Stimulated activated CD8-positive, alpha-beta memory T cell treated with anti-CD3 and anti-CD28 coated beads, Interleukin-7, amount 100 ng/mL, for 24 hours (primary cell): ENCODE measurements at places on chromosomes 7 and 10.

DNA sequence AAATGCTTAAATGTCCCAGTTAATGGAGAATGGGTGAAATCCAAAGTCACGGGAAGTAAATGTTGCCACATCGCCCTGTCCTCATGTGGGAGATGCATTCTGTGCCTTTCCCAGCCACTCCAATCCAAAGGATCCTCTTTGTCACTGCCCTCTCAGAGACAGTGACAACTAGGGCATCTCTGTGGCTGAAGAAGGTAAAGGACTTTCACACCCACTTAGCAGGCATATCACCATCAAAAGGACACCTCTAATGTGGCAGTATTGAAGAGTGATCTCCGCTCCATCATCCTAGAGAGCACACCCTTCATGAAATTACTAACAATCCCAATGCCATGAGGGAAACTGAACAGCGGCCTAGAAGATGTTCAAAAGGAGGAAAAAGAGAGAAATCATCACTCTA is 13.6 kb downstream of the ATXN7L1 start:
- no peak for DNase-seq

DNA sequence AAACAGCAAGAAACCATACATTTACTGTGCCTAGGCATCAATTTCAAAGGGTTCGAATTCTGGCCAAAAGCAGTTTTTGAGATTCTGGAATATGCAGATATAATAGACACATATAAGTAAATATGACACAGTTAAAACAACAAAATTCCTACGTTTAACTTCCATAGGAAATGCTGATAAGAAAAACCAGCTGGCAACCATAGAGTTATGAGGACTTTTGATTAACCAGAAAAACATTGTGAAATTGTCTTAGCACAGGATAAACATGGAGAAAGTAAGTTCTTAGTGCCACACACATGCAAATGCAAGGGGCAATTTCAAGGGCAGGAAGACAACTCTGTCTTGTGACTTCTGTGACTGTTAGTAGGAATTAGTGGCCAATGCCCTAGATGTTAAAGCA is 702.1 kb downstream of the TNS3 start:
- DNase-seq = no peak

DNA sequence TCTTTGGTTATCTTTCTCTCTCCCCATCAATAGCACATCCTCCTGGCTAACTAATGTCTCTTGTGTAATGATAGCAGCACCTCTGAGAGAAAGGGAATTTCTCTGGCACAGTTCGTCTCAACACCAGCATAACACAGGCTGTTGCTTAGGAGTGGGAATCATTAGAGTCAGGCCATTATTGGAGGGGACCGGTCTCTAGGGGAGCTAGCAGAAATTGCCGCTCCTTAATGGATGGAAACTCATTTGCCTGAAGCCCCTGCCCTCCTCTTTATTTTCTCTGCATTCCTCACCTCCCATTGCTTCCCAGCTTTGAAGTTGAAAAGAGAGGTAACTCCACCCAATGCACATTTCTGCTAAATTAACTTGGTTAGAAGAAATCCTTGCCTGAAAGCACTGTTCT is 11.9 kb downstream of the LRRC4 start:
- no peak for DNase-seq

DNA sequence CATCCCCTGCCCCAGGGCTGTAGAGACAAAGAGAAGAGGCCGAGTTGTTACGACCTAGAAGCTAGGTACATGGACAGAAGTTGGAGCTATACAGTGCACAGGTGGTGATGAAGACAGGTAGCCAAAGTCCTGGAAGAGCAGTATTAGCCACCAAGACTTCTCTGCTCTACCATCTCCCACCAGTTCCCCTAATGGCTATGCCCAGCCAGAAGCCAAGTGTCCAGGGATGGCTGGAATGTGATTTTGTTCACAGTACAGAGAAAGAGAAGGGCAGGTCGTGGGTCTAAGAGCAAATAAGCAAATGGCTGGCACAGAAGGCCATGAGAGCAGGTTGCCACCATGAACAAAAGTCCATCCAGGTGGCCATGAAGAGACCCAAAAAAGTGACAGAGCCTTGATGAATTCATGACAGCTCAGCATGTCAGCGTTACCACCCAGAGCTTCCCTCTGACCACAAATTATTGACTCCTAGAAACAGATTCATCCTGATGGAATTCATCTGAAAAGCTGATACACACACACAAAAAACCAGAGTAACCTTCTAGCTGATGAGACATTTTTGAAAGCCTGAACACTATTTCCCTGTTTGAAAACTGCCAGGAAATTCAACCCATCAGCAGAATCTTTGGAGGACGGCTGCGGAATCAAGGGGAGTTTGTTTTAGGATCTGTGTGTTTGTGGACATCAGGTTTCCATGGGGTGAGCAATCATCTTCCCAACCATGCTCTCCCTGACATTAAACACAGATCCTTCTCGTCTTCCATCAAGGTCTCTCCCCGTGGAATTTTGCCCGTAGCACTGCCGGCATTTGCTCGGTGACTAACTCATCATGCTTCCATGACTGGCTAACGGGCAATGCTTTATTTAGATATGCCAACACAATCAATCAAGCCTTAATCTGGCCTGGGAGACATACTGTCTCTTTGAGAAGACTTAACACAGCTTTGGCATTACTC is 906.7 kb upstream of the AUTS2 start:
- DNase-seq = no peak

DNA sequence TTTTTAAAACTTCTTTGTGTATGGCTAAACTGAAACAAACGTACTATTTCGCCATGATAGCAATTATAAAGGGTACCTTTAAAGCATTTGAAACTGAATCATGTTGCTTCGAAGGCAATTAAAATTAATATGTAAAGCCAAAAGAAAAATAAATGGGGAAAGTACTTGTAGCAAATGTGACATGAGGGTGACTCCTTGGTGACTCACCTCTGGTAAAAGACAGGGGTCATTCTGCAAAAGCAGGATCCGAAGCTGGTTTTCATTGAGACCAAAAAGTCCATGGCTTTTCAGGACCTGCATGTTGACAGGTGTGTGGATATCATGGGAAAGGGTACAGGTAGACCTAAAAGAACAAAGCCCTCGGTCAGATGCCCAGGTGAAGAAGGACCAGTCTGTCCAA is 1.5 kb downstream of the ZC3HAV1L start:
- DNase-seq = no peak

DNA sequence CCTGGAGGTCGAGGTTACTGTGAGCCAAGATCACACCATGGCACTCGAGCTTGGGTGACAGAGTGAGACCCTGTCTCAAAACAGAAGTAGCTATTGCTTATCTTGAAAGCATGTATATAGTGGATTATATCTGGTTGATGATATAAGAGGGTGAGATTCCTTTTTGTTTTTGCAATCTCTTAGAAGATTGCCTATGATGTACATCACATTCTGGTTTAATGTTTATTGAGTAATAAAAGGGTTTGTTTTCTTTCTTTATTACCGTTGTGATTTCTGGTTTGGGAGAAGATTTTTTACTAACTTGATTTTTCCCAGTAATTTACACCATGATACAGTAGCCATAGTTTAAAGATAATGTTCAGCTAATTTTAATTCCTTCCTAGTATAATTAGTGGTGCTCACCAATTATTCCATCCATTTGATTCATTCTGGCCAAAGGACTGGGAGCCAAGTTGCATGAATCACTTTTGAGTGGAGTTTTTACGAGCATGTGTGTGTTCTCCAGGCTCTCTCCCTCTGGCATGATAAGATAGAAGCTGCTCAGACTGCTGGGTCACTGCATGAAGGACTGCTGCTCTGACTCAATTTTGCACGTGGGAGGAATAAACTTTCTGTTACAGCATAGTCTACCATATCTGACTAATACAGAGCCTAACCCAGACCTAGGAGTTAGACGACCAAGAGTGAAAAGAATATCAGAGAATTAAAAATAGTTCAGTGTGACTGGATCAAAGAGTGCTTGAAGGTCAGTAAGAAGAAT is 13.5 kb upstream of the TSPAN13 start:
- DNase-seq = no peak

GRCh38 chr7:82312646-82313045 is 130.9 kb downstream of the CACNA2D1 start:
- no peak for DNase-seq

- no peak for DNase-seq
Observed at GRCh38 chr7:126924477-126924876, 328.3 kb downstream of the GRM8 start.

- DNase-seq = no peak
Observed at GRCh38 chr10:96891840-96892239, 59.7 kb downstream of the LCOR start.

DNA sequence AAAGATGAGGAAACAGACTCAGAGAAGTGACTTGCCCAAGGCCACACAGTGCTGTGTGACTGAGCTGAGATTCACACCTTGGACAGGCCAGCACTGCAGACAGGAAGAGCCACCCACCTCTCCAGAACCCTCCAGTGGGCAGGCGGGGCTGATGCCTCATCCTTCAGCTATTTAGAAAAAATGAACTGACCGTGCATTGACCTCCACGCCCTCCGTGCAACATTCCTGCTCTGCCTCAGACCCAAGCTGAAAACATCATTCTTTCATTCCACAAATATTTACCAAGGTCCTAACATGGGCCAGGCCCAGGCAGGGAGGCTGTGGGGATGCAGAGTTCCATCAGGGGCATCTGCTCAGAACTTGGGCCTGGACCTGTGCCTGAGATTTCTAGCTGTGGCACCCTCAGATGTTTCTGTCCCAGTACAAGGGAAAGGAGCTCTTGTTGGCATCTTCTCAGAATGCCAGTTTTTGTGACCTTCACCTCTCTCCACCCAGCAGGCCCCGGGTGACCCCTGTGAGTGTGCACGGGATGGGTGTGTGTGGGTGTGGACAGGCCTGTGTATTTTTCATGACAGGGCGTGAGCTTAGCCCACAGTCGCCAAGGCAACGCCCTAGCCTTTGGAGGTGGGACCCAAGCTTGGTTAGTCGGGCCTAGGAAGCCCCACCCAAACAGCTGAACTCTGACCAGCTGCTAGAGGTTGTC is 6.5 kb downstream of the VSIR start:
- no peak for DNase-seq

DNA sequence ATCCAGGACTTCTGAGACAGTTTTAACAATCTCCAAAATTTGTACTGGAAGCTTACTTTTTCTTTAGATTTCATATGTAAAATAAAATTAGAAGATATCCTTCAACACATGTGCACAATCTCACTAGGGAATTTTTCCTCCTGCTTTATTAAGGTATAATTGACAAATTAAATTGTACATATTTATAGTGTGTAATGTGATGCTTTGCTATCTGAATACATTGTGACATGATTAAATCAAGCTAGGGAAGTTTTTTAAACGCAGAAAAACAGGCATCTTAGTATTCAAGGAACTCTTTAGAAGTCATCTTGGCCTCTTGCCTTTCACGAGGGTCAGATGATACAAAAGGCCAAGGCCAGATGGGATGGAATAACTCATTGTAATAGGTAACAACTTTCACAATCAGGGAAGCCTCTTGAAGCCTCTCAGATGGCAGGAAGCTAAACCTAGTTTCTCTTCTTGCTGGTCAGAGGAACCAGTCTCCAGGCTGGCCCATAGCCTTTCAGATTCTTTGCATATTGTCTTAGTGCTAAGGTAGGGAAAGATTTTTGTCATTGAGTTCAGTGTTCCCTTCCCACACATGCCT is 78.7 kb downstream of the RHOBTB1 start:
- DNase-seq = no peak

DNA sequence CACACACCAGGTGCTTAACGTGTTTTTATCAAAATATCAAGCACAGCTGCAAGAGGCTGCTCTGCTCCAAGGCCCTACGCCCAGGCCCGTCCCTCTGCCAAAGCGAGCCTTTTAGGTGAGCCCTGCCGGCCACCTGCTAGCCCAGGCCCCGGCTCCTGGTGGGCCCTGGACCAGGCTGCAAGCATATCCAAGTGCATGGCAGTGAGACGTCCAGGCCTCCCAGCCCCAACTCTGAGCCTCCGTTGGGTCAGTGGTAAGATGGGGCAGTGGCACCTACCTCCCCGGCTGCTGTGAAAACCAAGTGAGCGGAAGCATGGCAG is 136.2 kb downstream of the LHPP start:
- no peak for DNase-seq

GRCh38 chr10:69616358-69616757 is 13.7 kb upstream of the FAM241B start:
- DNase-seq = no peak

DNA sequence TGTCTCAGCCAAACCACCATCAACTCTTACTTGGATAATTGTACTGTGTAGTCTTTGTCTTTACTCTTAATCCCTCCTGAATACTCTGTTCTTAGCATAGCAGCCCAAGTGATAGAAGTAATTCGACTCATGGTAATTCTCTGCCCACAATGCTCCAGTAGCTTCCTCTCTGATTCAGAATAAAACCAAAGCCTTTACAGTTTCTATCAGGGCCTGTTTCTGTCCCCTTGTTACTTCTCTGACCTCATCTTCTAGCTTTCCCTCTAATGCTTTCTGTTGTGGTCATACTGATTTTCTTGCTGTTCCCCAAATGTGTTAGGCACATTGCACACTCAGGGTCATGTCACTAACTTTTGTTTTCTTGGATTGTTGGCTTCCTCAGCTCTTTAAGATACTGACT is 8.0 kb downstream of the ZNF518A start:
- DNase-seq = no peak

GRCh38 chr7:150458235-150458634 is 7.8 kb downstream of the GIMAP8 start:
- DNase-seq = no peak

GRCh38 chr7:25854608-25855497 is 297.1 kb upstream of the NFE2L3 start:
- DNase-seq = no peak

DNA sequence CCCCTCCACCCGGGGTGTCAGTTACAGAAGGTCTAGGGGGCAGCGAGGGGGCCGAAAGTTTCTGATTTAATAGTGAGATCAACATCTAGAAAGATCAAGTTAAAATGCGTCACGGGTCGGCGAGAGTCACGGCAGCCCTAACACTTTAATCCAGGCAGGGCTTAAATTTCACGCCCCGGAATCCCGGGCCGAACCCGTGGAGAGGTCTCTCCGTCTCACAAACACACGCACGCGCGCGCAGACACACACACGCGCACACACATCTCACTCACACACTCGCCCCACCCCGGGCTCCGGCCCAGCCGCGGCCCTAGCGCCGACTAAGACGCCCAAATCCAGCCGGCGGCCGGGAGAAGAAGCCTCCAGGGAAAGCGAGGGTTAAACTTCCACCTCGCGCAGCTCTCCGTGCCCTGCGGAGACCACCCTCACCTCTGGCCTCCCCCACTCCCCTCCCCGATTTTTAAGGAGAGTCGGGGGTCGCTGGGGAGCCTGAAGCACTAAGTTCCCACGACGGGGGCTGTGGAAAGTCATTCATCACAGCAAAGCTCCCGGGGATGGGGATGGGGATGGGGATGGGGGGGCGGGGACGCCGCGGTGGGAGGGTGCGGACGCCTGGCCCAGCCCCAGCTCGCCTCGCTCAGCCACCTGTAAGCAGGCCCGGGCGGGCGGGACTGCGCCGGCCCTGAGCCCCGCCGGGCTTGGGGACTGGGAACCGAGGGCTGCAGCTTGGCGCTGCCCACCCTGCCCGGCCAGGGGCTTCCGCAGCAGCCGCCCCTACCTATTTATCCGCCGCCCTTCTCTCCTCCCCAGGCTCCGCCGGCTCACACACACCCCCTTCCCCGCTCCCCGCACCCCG is 1.6 kb downstream of the PDGFA start:
- no peak for DNase-seq
